ENCODE measurements at places on chromosomes 13 and 19.
A peak's percentile ranks its signal among the peaks of the same experiment; 100 is the strongest.

DNA sequence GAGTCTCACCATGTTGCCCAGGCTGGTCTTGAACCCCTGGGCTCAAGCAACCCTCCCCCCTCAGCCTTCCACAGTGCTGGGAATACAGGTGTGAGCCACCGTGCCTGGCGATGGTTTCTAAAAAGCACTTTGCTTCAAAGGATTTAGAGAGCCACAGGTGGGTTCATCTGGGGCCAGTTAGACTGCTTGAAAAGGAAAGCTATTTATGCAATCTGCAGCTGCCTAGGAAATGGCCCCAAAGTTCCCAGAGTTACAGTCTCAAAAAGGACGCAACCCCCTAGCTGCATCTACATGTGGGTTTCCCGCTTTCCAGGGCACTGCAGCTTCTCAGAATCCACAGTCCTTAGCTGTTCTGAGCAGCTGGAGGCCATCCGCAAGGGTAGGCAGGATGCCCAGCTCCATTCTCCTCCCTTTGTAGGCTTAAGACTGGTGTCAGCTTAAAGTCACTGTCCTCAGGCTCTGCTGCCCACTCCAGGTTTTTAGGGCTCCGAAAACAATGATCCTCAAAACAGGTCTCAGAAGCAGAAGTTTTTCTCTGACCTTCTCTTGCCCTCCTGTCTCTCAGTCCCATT, 41.4 kb downstream of the ZNF823 start:
- no peak for DNase-seq

GRCh38 chr13:107277911-107278310, 710.0 kb upstream of the ARGLU1 start:
- no peak for DNase-seq

DNA sequence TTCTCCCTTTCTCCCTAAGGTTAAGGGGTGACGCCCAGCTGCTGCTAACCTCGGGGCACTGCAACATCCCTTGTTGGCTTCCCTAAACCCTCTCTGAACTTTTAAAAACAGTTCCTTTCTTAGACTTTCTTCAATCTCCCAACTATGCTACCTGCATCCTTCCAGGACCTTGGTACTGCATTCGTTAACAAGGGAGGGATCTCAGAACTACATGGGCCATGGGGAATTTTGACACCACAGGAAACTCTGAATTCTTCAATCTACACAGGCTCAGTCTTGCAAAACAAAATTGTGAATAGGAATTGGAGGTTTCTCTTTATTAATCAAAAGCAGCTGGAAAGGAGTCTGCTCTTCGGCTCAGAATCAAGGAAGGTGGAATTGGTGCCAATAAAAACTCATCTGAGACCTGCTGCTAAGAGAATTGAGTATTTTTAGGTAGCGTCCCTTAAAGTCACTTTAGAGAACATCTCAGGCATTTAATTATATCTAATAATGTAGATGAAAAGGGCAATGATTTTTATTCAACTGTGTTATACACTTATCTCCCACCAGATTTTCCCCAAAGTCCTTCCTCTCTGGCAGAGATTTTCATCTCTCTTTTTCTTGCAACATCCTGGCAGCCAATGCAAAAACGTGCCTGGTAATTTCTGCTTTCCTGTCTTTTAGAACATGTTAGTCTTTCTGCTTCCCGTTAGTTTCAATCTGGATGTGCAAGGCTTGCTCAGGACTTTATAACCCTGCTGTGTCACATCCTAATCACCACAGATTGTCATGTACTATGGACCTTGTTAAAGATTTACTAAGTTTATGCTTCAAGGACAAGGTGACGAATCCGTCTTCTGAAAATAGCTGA, 69.1 kb upstream of the SLC15A1 start:
- DNase-seq = no peak

- DNase-seq = no peak
Measured at GRCh38 chr13:113320226-113320875, 23.3 kb downstream of the LAMP1 start.

- DNase-seq = peak; percentile 27
Measured at GRCh38 chr19:18675779-18676178, 7.7 kb upstream of the CRTC1 start.

GRCh38 chr19:33669376-33669775, 47.6 kb downstream of the CHST8 start:
- DNase-seq = no peak

DNA sequence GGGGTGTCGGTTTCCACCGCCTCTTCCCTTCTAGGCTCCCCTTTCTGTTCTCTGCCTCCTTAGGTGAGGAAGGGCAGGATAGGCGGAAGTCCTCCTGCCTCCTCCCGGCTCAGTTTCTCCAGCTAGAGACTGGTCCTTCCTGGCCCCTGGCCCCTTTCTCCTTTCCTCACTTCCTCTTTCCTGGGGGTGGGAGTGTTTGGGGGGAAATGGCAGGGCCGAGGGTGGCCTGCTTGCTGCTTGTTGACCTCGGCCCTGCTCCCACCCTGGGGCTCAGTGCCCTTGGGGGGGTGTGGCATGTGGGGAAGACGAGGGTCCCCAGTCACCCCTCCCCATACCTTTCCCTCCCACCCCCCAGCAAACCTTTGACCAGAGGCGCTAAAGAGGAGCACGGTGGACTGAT, 5.0 kb downstream of the U2AF2 start:
- no peak for DNase-seq

- DNase-seq = no peak
Measured at GRCh38 chr13:108427355-108427754, 157.8 kb downstream of the TNFSF13B start.

DNA sequence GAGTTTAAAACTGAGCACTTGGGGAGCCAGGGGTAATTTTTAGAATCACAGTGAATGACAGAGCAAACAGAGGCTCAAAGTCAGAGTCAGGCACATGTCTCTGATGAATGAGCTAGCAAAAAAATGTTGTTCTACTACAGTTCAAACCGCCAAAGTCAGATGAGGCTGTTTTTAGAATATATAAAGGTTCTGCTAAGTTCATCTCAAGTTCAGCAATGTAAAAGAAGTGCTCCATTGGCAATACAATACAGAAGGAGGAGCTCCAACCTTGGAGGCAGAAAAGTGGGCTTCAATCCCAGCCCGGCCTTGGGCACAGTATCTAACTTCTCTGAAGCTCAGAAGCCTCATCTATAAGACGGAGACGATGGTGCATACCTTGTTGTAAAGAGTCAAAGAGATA, 70.1 kb upstream of the IPO5 start:
- DNase-seq = no peak

DNA sequence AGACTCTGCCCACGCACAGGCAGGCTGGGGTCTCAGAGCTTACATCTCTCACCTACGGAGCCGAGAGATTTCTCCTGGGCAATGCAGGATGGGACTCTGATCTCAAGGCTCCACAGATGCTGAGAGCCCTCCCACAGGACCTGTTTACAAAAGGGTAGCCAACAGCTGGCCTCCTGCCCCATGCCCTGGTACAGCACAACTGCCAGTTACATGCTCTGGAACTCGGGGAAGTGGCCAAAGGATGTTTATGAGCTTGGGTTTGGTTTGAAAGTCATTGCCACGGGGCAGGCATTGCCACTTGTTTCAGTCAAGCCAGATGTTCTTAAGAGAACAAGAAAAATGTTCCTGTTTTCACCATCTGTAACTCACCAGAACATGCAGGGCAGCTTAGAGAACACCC, 3.5 kb downstream of the DHRS12 start:
- DNase-seq = no peak

DNA sequence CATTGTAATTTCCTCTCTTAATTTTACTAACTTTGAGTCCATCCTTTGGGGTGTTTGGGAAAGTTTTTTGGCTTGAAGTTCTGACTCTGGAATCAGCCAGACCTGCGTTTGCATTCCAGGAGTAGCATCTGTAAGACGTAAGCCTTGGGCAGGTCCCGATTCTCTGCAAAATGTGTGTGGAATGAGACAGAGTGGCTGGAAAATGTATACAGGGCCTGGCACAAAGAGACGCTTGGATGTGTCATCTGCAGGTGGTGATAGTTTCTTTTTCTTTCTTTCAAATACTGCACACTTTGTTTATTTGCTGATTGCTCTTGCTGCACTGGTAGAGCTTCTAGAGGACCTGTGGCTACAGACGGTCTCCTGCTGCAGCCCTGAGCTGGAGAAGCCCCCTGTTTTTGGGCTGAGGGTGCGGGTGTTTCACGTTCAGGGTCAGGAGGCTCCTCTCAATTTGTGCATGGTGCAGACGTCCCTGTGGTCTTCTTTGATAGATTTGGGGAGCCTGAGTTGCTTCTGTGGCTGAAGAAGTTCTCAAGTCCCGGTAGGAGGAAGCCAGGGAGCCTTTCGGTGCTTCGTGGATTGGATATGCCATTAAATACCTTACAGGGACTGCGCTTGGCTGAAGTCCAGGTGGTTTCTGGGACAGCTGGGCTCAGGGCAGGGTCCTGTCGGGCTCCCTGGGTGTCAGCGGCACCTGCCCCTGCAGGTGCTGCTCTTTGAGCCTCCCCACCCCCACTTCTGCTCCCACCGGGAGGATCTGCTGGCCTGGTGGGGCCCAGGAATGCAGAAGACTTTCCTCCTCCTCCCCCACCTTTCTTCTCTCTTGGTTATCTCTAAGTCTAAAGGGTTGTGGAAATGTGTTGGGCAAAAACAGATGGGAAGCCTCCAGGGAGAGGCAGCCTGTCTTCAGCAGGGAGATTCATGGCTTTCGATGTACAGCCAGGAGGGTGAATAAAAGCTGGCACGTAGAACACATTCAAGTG, 44.0 kb upstream of the GAS6 start:
- DNase-seq = no peak

- no peak for DNase-seq
Measured at GRCh38 chr13:26406791-26407190, 150.7 kb upstream of the WASF3 start.

- DNase-seq = no peak
Measured at GRCh38 chr13:59801107-59801880, 362.4 kb downstream of the DIAPH3 start.

GRCh38 chr13:39527961-39528660, 74.9 kb downstream of the LHFPL6 start:
- no peak for DNase-seq

DNA sequence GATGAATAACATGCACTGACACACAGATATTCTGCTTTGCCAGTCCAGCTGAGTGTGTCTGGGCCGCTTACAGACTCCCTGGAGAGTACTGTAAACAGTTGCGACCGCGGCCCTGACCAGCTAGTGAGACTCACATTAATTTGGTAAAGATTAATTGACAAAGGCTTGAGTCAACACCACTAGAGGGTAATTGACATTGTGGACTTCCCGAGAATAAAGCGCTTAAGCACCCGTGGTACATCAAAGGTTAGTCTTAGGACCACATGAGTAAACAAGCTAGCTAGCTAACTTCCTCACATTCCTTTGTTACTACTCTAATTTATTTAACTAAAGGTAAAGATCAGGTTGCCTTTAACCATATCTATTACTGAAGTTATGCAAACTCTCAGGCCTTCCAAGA, 624.4 kb upstream of the ARGLU1 start:
- no peak for DNase-seq

GRCh38 chr13:93727211-93728141, 500.9 kb downstream of the GPC6 start:
- no peak for DNase-seq

- no peak for DNase-seq
Measured at GRCh38 chr13:39311619-39312018, 273.4 kb downstream of the NHLRC3 start.

DNA sequence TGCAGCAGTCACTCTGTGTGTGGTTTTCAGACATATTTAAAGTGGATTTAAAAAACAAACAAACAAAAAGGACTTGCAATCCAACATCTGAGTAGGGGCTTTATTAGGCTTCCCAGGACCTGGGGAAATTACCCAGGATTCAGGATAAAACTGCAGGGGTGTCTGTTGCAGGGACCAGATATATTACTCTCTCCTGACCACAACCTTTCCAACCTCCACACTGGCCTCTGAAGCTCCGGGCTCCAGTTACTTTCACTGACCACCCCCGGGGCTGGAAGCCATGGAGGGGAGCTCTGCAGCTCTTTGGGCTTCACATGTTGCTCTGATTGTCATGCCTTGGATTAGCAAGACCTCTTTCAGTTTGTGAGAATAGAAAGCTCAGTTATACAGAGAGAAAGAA, 75.2 kb downstream of the INSR start:
- no peak for DNase-seq
